ENCODE measurements at places on chromosomes 13 and 19.

GRCh38 chr19:48210005-48210404, 39.5 kb downstream of the ZSWIM9 start:
- DNase-seq: no peak

DNA sequence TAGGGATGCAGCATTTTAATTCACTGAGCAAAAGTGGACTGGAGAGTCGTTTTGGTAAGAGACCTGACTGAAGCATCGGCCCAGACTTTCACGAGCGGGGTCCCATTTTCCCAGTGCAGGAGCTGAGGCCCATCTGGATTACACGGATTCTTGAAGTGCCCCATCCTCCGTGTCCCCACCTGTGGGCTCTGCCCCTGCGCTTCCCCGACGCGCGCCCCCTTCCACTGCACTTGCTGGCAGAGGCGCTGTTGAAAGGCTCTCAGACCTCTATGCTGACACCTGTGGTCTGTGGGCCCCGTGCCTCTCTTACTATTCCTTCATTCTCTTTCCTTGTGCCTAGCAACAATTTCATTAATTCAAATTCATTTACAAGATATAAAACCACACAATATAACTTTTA, 50.3 kb upstream of the MCF2L start:
- no peak for DNase-seq

DNA sequence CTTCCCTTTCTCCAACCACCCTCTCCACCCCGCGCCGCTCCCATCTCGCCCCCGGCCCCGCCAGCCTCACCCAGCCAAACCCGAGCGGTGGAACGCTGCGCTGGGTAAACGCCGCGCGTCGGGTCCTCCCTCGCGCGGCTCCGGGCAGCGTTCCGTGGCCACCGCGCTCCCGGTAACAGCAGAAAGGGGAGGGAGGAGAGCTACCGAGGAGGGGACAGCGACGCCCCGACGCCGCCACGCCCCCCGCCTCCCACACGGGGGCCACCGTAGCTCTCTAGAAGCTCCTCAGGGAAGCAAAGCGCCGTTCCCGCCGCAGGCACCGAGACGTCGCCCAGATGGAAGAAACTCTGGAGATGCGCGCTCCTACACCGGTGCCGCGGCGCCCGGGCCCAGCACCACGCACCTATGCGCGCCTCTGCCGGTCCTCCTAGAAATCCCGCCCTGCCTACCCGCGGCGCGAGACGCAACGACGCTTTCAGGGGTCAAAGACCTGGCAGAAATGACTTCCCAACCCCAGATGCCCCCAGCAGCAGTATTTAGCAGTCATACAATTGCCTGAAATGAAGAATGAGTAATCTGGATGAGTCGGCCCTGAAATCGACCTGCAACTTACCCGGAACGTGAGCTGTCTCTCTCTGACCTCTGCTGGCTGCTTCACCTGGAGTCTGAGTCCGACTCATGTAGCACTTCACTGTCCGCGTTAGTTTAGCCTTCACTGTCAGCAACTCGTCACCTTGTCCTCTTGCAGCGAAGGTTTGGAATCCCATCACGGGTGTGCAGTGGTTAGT, at the start of gene RUBCNL:
RUBCNL (minus strand) TSS at position 189 of the 788 bp plus-strand sequence. CDS start 14,777 bp downstream, outside the sequence.
- no peak for DNase-seq

DNA sequence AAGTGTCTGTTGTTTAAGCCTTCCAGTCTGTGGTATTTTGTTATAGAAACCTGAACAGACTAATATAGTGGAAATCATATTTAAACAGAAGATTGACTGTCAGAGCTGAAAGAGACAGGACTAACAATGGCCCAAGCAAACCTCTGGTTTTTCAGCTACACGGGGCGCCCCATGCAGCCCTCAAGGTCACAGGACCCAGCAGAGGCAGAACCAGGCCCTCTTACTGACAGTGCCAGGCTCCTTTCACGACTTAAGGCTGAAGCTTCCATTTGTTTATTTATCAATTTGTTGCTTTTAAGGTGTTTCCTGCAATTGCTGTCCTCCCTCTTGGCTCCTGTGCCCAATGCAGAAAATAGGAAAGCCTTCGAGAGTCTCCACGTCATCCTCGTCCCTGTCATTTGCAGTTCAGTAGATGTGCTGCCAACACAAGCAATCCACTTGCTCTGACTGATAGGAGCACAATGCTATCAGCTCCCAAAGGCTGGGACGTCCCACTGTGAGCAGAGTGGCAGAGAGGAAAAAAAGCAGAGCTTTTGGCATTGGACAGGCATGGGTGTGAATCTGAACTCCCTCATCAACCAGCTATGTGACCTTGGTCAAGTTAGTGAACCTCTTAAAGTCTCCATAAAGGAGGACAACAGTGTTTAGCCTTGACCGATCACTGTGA, 10.5 kb upstream of the SLC7A1 start:
- DNase-seq: no peak

GRCh38 chr13:73274147-73274546, 215.3 kb downstream of the KLF5 start:
- no peak for DNase-seq

DNA sequence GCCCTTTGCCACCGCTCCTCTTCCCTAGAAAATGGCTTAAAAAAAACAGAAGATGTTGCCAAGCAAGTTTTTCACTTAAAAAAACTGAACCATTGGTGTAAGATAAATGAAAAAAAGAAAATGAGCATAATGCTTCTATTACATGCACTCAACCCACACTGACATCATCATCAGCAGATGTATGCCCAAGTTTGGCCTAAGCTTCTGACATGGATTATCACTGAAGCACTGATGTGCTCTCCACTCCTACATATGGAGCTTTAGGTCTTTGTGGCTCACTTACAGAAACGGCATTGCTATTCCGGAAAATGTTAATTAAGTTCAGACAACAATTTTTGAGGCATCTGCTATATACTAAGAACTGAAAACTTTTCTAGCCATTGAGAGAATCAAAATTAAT, 8.0 kb downstream of the RXFP2 start:
- DNase-seq: no peak

- DNase-seq: no peak
Measured at GRCh38 chr19:7942981-7943443, 454 bp downstream of the TIMM44 start.

GRCh38 chr19:40528533-40529092, 48.1 kb upstream of the SHKBP1 start:
- DNase-seq: no peak

DNA sequence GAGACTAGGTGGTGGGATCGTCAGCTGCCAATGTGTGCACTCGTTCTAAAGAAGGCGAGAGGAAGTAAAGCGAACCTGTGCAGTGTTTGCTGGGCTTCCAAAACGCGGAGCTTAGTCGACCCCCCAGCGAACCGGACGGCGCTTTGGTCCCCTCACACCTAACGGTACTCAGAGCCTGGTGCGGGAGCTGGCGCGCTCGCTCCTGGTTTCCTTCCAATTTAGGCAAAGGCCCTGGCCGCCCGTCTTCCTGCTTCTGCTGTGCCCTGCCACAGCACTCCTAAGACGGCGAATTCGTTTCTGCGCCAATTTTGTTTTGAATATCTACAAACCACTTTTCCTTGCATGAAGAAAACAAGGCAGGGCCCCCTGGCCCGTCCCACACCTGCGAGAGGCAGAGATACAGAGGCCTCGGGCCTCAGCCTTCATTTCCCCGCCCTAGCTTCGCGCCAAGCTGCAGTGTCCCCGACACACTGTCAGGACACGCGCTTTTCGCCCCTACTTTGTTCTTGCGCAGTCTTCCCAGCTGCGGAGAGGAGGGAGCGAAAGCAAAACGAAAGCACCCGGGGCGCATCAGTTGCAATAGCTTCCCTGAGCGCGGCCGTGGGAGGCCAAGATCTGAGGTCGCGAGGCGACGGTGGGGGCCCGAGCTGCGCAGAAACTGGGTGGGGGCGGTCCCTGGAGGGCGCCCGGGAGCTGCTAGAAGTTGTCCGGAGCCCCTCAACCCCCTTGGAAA, 111.9 kb downstream of the KCNRG start:
- DNase-seq: no peak

GRCh38 chr13:23480324-23480723, 46.8 kb upstream of the SACS start:
- no peak for DNase-seq

All from SW 1271 (cell line).